ENCODE measurements at places on chromosomes 4 and X.

GRCh38 chr4:55069248-55069647 is 56.1 kb downstream of the KDR start:
- no peak for DNase-seq

DNA sequence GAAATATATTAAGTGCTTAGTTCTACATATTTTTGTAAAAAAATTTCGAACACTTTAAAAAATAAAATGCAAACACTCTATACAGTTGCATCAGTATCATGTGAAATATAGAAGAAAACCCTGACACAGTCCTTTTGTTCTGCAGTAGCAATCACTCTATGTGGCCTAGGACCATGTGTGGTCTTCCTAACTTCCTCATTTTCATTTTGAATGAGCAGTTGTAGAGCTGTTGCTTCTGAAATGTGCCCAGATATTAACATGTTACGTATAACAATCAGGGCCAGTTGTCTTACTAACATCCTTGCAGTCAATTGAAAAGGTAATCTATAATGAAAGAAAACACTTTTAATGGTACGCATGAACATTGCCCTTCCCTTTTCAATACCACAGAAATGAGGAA is 107.9 kb downstream of the ZNF827 start:
- DNase-seq = no peak

DNA sequence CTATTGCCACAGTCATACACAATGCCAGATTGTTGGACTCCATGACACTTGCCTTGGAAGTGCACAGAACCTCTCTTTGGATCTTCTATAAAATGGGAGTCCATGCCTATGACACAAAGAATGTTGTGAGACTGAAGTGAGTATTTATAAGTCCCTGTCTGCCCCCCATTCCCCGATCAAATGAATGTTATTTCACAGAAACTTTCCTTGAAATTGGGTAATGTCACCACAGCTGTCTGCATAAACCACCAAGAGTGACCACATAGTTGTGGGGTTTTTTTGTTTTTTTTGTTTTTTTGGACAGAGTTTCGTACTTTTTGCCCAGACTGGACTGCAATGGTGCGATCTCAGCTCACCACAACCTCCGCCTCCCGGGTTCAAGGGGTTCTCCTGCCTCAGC is 27.1 kb upstream of the REST start:
- DNase-seq = no peak

GRCh38 chr4:25863831-25864418 is 1.1 kb upstream of the SEL1L3 start:
- DNase-seq = no peak

GRCh38 chr4:108502356-108502755 is 118.0 kb upstream of the RPL34 start:
- DNase-seq = no peak

- peak; percentile 61 for DNase-seq
Observed at GRCh38 chr4:99405433-99406115, 29.6 kb downstream of the ADH7 start.

DNA sequence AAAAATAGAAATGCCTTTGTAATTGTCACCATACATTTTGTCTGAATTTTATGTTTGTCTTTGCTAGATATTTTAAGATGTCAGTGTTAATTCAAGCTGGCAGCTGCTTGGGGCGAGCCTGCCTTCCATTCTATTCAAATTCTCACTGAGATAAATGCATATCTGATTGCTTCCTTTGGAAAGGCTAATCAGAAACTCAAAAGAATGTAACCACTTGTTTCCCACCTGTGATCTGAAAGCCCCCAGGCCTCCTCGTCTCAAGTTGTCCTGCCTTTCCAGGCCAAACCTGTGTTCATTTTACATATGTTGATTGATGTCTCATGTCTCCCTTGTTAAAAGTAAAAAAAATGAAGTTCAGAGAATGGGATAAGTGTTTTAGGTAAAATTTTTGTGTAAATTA is 318.7 kb upstream of the TECRL start:
- no peak for DNase-seq

DNA sequence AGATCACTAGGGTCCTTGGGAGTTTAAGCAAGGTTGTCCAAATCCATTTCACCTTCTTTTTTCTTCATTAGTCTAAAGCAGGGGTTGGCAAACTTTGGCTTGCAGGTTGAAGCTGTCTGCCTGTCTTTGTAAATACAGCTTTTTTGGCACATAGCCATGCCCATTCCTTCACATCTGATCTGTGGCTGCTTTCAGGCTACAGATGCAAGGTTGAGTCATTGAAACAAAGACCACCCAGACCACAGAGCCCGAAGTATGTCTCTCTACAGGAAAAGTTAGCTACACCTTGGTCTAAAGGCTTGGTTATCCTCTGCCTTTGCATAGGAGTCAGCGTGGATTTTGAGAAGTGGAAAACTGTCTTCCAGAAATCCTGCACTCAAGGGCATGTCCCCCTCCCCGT is 238.1 kb upstream of the STS start:
- DNase-seq = no peak

- DNase-seq = no peak
Observed at GRCh38 chr4:24614881-24615280, 30.5 kb upstream of the DHX15 start.

All from D341Med (cell line).